ENCODE measurements at places on chromosomes 16 and 17.

DNA sequence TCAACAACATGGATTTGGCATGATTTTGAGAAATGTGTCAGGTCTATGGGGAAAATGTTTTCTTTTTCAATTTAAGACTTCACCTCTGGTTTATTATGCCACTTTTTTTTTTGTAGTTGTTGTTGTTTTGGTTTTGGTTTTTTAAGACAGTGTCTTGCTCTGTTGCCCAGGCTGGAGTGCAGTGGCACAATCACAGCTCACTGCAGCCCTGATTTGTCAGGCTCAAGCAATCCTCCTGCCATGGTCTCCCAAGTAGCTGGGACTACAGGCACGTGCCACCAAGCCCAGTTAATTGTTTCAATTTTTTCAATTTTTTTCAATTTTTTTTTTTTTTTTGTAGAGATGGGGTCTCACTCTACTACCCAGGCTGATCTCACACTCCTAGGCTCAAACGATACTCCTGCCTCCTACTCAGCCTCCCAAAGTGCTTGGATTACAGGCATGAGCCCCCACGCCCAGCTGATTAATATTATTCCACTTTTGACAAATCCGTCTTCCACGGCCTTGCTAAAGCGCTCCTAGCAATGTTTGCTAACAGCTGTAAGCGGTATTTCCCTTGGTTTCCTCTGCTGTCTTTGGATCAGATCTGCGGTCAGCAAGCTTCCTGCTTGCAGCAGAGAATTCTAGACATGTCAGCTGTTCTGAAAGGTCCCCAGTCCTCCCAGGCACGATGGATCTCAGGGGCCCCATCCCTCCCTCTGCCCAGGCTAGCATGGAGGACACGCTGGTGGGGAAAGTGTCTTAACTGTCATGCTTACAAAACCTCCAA lies 7.0 kb upstream of the MILR1 start:
- peak; percentile 44 for DNase-seq

DNA sequence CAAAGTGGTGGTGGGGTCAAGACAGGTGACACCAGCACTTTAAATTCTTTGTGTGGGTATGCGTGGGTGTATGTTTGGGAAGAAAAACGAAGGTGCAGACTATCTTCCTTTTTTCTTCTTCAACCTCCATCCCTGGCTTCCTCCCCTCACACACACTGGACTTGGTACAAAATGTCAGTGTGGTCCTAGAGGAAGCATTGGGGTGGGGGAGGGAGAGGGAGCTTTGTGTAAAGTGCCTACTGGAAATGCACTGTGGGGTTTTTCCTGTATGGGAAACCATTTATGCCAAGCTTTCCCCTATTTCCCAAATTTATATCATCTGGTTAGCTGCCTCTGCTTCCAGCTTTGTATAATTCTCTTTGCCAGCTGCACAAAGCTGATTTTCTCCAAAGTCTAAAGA lies 44.4 kb downstream of the SLFN12L start:
- no peak for DNase-seq

- DNase-seq, result peak; percentile 48
Measured at GRCh38 chr17:4634976-4635375, 6.5 kb downstream of the ALOX15 start.

- no peak for DNase-seq
Measured at GRCh38 chr17:77916703-77917481, 41.6 kb upstream of the TNRC6C start.

GRCh38 chr17:72656130-72656763 lies 436.2 kb downstream of the SLC39A11 start:
- no peak for DNase-seq

DNA sequence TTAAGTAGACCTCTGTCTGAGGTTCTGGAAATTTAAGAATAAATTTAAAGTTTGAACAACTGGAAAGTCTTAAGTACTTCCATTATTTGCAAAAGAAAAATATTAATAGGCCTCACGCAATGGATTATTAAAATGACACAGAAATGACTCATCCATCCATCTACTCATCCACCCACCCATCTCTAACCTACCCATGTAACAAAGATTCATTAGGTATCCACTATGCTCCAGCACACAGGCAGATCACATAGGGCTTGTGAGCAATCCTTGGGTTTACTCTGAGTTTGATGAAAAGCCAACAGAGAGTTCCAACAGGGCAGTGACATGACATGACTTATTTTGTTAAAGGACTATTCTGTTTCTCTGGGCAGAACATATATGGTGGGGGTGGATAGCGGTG lies 93.3 kb downstream of the HELZ start:
- DNase-seq, result peak; percentile 80

DNA sequence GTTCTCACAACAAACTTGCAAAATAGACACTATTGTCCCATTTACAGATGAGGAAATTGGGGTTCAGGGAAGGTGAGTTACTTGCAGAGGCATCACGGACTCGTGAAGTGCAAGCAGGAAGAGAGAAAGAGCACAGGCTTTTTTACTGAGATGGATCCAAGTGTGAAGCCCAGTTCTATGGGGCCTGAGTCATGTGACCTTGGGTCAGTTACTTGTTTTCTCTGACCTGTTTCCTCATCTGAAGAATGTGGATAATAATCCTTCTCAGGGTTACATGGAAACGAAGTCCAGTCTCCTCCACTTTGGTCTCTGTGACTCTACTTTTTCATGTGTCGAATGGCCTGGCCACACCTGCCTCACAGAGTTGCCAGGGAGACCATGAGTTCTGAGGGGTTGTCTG lies 134.4 kb downstream of the SPACA3 start:
- no peak for DNase-seq
